ENCODE measurements at places on chromosomes 11 and 22.

DNA sequence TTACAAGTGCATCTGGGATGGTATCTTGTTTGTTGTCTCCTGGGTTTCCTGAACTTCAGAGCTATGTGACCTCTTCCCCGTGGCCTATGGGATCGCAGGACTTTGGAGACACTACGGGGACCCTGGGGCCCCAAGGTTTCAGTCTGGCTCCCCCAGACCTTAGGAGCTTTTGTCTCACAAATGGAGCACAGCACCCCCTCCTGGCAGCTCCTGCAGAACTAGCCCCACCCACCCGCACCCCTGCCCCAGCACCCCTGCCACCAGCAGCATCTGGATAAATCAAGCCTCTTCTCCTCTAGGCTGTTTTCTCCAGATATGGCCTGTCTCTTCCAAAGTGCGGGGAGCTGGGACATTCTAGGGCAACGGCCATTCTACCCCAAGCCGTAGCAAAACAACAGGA is 10.4 kb downstream of the RCOR2 start:
- no peak for DNase-seq

DNA sequence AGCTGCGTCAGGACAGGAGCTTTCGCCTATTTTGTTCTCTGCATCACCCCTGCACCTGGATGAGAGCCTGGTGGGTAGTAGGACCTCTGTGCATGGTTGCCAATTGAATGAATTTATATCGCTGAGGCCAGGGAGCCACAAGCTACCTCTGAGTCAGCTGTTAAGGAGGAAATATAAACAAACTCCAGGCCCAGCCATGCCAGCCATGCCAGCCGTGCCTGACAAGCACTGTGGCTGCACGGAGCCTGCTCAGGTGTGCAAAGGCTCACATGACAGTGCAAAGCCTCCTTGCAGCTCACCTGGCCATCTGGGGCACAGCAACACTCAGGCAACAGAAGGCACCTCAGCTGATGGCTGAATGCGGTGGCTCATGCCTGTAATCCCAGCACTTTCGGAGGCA is 33.7 kb upstream of the LINC01488 start:
- DNase-seq, result no peak

DNA sequence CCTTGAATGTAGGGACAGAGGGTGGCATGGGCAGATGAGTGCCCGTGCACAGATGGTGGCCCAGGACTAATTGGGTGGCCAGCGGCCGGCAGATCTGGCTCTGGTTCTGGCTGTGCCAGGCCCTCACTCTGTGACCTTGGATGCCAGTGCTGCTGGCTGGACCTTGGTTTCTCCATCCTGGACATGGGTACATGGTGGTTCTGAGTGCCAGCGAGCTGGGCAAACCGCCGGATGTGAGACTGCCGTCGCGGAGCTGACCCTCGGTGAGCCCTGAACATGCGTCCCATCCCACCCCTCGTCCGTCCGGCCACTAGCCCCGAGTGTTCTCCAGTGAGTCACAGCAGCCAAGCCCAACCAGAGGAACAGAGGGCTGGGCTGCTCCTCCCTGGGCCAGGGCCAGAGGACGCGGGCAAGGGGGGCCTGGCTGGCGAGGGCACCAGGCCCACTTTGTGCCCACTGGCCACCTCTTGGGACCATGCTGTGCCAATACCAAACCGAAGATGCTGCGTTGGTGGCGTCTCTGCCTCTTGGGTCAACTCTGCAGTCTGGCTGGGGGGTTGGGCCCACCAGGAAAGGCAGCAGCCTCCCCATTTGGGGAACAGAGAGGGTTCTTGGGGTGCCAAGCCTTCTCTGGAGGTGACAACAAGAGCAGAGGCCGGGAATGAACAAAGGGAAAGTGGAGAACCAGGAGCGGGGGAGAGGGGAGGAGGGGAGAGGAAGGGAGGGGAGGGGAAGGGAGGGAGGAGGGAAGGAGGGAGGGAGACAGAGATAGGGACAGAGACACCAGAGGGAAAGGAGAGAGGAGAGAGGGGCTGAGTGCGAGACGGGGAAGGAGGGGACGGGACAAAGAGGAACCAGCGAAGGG is 10.7 kb downstream of the LSP1 start:
- DNase-seq, result no peak

GRCh38 chr11:26571861-26572654 is at the start of gene MUC15:
Gene MUC15 (minus strand): TSS chr11:26572263. CDS start chr11:26567094, 5,169 bp downstream.
- no peak for DNase-seq

GRCh38 chr11:58576887-58577471 is 1.3 kb upstream of the LPXN start:
- DNase-seq, result no peak
